T-helper 17 cell (primary cell): ENCODE measurements at places on chromosomes 7 and 10.

DNA sequence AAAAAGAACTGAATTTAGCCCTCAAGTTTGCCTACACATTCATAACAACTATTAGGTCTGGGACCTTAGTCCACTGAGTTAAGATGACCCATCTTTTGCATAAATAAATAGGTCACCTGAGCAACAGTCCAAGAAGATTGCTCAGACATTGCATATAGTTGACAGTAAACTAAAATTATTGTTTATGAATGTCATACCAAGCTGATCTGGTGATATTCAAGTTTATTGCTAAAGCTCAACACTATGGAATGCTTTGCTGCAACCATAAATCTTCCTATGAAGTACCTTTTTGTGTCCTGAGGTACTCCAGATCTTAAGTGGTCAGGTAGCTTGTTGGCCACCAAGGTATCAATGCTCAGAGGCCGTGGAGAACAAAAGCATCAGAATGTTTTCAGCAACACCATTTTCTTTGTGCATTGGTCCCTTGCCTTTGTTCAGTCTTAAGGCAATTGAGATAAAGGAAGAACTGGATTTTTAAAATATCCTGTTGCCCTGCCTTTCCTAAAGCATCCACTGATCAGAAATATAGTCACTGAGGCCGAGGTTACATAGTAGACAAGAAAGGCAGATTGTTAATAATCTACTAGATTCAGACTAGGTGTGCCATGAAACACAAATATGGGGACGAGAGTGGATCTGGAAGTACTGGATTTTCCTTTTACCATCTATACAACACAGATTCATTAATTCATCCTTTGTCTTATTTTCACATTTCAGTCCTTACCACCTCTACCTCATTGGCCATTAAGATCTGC is 321.3 kb downstream of the PTEN start:
- H3K36me3 ChIP-seq: no peaks in the 10 kb centered on the region
- H3K4me1 ChIP-seq: no peaks in the 10 kb centered on the region
- H3K4me3 ChIP-seq: no peak overlapping the region
- no peak overlapping the region for H3K27ac ChIP-seq

GRCh38 chr7:151167197-151167961 is at the start of gene GBX1:
Gene GBX1, minus strand, starts transcription at chr7:151167694. Its CDS starts 146 bp downstream, at chr7:151167548.
- peaks cover 7% of the 10 kb centered on the region for H3K36me3 ChIP-seq
- peak within 1 kb of the TSS; percentile 9 for H3K27ac ChIP-seq
- H3K4me3 ChIP-seq: peak within 1 kb of the TSS; percentile 92

GRCh38 chr7:51827631-51828030 is 511.0 kb upstream of the COBL start:
- no peak for DNase-seq
- H3K36me3 ChIP-seq: no peaks in the 10 kb centered on the region
- H3K27me3 ChIP-seq: no peaks in the 10 kb centered on the region

DNA sequence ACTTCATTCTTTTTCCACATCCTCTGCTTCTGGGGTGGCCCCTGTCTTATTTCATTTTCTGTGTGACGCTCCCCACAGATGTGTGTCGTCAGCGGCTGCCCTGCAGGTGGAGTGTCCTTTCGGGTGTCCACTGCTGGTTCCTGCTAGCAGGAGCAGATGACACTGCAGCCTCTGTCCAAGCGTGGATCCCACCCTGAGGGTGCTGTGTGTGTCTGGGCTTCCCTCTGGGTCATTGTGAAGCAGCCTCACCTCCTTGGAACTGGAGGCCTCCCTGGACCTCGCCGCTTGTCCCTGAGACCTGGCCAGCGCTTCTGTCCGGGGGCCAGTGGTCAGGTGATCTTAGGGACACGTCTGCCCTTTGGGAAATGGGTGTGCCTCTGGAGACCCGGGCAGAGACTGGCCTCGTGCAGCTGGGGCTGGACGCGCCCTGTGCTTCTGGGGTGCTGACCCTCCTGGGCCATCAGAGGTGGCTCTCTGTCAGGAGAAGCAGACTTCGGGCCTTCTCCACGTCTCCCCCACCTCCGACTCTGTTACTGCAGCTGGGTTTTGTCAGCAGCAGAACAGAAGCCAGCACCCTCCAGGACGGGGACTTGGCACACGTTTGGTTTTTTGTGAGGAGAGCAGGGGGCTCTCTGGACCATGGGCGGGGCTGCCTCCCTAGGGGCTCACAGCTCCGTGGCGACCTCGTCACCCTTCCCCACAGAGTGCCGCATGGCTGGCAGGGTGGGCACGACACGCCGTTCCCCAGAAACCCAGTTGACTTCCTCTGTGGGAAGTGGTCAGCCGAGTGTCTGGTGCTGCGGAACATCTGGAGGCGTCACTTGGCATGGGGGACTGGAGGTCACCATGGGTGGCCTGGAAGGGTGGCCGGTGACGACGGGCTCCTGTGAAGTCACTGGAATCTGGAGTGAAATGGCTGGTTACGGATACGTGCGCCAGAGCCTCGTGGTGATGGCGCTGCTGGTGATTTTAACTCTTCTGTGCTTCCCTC is 48.4 kb downstream of the INPP5A start:
- no peaks in the 10 kb centered on the region for H3K27me3 ChIP-seq
- no peak for DNase-seq
- H3K4me3 ChIP-seq: no peak overlapping the region
- peaks cover 23% of the 10 kb centered on the region for H3K4me1 ChIP-seq
- no peak overlapping the region for H3K27ac ChIP-seq

DNA sequence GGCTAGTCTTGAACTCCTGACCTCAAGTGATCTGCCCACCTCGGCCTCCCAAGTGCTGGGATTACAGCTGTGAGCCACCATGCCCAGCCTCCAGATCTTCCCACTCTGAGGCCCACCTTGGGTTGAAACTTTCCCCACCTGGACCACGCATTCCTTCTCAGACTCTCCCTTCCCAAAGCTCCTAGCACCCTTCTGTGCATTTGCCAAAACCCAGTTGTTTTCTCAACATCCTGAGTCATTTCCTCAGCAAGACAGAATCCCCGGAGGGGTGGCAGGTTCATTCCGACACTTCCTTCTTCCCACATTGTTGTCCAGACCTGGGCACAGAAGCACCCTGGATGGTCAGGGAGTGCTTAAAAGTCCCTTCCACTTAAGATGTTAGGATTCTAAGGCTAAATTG is 28.9 kb downstream of the BAG3 start:
- H3K4me3 ChIP-seq: no peak overlapping the region
- H3K27me3 ChIP-seq: no peaks in the 10 kb centered on the region
- peaks cover 4% of the 10 kb centered on the region for H3K36me3 ChIP-seq
- no peak for DNase-seq
- no peak overlapping the region for H3K27ac ChIP-seq
- H3K4me1 ChIP-seq: peaks cover 17% of the 10 kb centered on the region

- no peak for DNase-seq
- H3K4me3 ChIP-seq: peak overlapping the region; percentile 99
- peaks cover 14% of the 10 kb centered on the region for H3K4me1 ChIP-seq
- peaks cover 5% of the 10 kb centered on the region for H3K36me3 ChIP-seq
- H3K27ac ChIP-seq: peak overlapping the region; percentile 93
- no peaks in the 10 kb centered on the region for H3K27me3 ChIP-seq
Observed at GRCh38 chr10:22315455-22316285, 518 bp upstream of the COMMD3 start.

GRCh38 chr7:22185559-22185958 is 171.4 kb downstream of the RAPGEF5 start:
- H3K4me1 ChIP-seq: no peaks in the 10 kb centered on the region
- H3K36me3 ChIP-seq: no peaks in the 10 kb centered on the region
- H3K4me3 ChIP-seq: no peak overlapping the region
- no peak overlapping the region for H3K27ac ChIP-seq
- H3K27me3 ChIP-seq: peaks cover 35% of the 10 kb centered on the region

- no peak overlapping the region for H3K4me3 ChIP-seq
- DNase-seq: no peak
- H3K4me1 ChIP-seq: no peaks in the 10 kb centered on the region
Observed at GRCh38 chr10:55631071-55631654, 729.9 kb downstream of the ZWINT start.

DNA sequence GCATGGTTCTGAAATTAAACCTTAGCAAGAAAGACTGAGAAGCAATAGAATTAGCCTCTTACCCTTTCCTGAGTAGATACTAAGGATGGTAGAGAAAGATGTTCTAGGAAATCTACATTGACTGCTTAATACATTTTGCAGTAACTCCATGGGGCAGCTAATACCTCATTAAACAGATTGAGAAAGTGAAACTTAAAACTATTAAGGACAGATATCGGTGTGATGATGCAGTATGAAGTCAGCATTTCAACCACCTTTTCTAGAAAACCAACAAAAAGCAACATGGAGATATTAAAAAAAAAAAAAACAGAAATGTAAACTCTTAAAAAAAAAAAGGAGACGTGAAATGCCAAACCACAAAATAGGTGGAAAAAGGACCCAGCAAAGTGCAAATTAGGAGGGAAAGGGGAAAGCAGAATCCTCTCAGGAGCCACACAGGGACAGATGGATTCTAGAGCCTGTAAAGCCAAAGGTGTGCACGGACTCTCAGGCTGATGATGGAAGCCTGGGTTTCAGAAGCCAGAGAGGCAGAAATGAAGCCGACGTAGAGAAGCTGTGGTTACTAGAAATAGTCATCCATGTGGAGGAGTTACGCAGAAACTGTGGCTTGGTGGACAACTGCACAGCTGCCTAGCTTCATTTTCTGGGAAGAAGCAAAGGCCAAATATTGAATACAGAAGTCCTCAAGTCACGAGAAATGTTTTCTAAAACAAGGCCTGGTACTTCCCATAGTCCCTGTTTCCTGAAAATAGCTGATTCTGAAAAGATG is 38.1 kb upstream of the GPR141 start:
- H3K4me1 ChIP-seq: no peaks in the 10 kb centered on the region
- peaks cover 4% of the 10 kb centered on the region for H3K27me3 ChIP-seq
- no peak overlapping the region for H3K27ac ChIP-seq
- H3K4me3 ChIP-seq: no peak overlapping the region

- H3K27ac ChIP-seq: peak overlapping the region; percentile 68
- peaks cover 14% of the 10 kb centered on the region for H3K4me1 ChIP-seq
- no peak overlapping the region for H3K4me3 ChIP-seq
- no peaks in the 10 kb centered on the region for H3K27me3 ChIP-seq
- peaks cover 15% of the 10 kb centered on the region for H3K36me3 ChIP-seq
Observed at GRCh38 chr7:141668853-141669252, 33.1 kb downstream of the DENND11 start.

GRCh38 chr10:73971636-73972354 is 26.1 kb upstream of the VCL start:
- no peak overlapping the region for H3K4me3 ChIP-seq
- no peaks in the 10 kb centered on the region for H3K36me3 ChIP-seq
- no peak overlapping the region for H3K27ac ChIP-seq
- DNase-seq: no peak
- peaks cover 22% of the 10 kb centered on the region for H3K4me1 ChIP-seq
- no peaks in the 10 kb centered on the region for H3K27me3 ChIP-seq

DNA sequence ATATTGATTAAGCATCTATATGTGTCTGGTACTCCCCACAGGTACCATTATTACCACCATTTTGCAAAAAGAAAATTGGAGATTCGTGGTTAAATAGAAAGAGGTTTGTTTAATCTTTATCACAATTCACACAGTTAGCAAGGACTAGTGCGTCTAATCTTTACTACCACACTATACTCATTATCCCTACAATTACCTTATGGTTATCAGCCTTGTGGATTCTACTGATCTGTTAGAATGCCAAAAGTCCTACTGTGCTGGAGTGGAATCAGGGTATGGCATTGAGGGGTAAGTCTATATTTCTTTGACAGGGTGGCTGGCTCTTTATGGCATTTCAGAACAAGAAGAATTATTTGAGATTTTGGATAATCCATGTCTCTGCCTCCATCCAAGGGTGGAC is 156.1 kb downstream of the RNLS start:
- H3K27me3 ChIP-seq: no peaks in the 10 kb centered on the region
- peaks cover 6% of the 10 kb centered on the region for H3K4me1 ChIP-seq
- no peak for DNase-seq
- H3K4me3 ChIP-seq: no peak overlapping the region

DNA sequence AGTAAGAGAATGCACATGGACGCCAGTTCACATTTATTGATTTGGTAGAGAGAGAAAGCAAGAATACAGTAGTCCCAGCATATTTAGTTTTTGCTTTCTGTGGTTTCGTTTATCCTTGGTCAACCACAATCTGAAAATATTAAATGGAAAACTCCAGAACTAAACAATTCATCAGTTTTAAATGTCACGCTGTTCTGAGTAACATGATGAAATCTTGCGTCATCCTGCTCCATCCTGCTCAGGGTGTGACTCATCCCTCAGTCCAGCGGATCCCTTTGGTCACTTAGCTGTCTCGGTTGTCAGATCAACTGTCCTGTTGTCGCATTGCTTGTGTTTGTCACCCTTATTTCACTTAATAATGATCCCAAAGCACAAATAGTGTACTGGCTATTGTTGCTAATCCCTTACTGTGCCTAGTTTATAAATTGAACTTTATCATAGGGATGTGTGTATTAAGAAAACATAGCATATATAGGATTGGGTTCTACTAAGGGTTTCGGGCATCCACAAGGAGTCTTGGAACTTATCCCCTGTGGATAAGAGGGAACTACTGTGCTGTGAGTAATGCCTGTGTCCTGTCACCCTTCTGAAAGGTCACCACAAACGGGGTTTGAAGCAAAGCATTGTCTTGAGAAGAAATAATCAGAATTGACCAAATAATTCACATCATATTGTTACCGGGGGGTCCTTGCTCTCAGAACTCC is 73.6 kb downstream of the OTUD1 start:
- no peak for DNase-seq
- H3K36me3 ChIP-seq: peaks cover 3% of the 10 kb centered on the region
- H3K27ac ChIP-seq: no peak overlapping the region
- H3K27me3 ChIP-seq: peaks cover 40% of the 10 kb centered on the region
- no peak overlapping the region for H3K4me3 ChIP-seq

DNA sequence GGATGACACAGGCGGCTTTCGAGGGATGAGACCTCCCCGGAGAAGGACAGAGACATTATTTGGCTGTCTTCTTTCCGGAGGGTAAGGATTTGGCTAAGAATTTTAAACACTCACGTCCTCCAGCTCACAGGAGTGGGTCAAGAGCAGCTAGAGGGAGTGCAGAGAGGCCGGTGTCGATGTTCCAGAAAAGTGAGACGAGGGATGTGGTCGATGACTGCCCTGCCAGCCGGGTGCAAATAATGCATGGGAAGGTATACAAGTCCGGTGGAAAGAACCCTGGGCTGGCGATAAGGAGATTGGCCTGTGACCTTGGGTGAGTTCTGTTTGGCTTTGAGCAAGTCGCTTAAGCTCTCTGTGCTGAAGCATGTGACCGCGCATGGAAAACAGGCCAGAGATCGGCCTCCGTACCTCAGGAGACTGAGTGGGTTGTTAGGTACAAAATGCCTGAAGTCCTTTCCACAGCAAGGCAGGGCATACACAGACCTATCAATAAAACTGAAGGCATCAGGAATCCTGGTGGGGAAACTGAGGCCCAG is 149.1 kb downstream of the UBE2H start:
- H3K4me1 ChIP-seq: peaks cover 2% of the 10 kb centered on the region
- DNase-seq: no peak
- H3K36me3 ChIP-seq: peaks cover 4% of the 10 kb centered on the region
- H3K27ac ChIP-seq: no peak overlapping the region

GRCh38 chr7:158550886-158551452 is 36.7 kb downstream of the PTPRN2 start:
- DNase-seq: no peak
- H3K4me1 ChIP-seq: peaks cover 3% of the 10 kb centered on the region
- H3K36me3 ChIP-seq: peaks cover 2% of the 10 kb centered on the region
- no peak overlapping the region for H3K27ac ChIP-seq
- H3K4me3 ChIP-seq: no peak overlapping the region
